Activated T-cell treated with anti-CD3 and anti-CD28 coated beads, Interleukin-2, amount 50 U/mL, for 4 hours (primary cell): ENCODE measurements at places on chromosomes 4 and X.

DNA sequence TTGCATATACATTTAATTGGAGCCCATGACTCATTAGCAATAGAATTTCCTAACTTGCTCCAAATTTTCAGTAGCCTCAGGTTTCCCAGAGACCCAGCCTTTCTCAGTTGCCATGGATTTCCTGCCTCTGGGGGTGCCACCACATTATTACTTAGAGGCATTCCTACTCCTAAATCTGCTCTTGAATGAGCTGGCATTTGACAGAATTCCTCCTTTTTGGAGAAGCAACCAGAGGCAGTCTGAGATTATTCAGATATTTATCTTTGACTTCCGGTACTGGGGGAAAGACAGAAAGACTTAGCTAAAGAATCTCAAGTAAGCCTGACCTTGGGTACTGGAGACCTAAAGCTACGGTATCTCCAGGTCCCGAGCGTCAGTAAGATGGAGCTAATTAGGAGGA lies 76.3 kb downstream of the DCHS2 start:
- no peak for DNase-seq

DNA sequence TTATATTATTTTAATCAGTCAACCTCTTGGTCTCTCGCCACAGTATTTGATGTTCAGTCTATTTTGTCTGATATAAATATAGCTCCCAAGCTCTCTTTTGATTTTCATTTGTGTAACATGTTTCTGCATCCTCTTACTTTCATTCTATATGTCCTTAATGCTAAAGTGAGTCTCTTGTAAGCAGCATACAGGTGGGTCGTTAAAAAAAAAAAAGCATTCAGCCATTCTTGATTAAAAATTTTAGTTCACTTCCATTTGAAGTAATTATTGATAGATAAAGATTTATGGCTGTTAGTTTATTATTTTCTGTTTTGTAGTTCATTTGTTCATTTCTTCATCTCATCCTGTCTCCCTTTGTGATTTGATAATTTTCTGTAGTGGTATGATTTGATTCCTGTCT lies 229.1 kb downstream of the GUCY2F start:
- no peak for DNase-seq

- no peak for DNase-seq
Measured at GRCh38 chr4:123597586-123597985, 201.0 kb downstream of the SPRY1 start.

DNA sequence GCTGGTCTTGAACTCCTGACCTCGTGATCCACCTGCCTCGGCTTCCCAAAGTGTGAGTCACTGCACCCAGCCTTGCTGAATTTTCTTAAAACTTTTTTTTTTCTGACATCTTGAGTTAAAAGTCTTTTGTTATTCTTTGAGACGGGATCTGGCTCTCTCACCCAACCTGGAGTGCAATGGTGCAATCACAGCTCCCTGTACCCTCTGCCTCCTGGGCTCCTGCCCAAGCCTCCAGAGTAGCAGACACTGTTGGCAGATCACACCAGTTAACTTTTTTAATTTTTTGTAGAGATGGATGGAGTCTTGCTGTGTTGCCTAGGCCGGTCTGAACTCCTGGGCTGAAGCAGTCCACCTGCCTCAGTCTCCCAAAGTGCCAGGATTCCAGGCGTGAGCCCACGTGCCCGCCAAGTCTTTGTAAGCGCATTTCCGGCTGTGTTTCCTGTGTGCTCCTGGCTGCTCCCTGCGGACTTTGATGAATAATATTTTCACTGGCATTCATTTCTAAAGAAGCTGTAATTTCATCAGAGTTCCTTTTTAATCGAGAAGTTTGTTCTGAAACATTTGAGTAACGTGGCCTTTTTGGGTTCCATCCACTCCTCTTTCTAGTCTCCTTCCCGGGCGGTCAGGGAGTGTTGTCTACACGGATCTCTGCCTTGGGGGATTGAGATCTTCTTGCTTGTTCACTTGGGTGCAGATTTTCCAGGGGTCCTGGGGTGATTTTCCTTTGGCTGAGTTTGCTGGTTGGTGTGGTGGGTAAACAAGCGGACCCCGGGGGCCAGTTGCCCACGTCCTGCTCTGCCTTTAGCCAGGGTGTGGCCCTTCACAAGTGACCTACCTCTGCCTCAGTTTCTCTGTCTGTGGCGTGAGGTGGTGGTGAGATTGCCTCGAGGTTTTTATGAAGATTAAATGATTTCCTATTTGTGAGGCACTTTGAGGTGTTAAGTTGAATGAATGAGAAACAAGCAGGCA lies 44.4 kb downstream of the PCGF3 start:
- DNase-seq, result no peak

GRCh38 chr4:186789651-186790050 lies 66.0 kb upstream of the FAT1 start:
- no peak for DNase-seq

DNA sequence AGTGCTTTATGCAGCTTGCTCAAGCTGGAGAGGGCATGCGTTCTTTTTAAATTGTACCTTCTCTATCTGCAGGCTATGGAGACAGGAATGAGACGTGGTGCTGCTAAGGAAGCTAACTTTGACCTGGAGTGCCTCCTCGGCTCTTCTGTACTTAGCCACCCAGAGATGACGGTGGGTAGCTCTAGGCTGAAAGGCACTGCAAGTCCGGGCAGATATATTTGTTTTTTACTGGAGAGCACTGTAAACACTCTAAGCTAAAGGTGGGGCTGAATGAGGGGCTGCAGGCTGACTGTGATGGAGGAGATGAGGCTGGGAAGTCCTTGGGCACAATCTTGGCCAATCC lies 12.1 kb downstream of the ELF4 start:
- no peak for DNase-seq

GRCh38 chr4:162685410-162685809 lies 481.3 kb downstream of the NAF1 start:
- DNase-seq, result no peak

DNA sequence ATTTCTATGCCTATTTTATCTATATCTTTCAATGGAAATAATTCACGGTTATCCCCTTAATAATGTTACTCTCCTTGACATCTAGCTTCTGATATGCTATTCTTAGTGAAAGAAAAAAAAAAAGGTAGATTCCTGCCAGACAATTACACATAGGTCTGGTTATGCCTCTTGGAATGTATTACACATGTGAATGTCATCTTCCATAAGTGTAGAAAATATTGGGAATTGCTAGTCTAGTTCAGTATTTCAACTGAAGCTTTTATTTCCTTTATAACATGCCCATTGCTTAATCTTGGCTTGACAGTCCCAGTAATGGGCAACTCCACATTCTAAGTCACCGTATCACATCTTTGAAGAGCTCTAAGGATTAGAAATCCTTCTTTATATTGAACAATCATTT lies 25.4 kb upstream of the PPP1R2C start:
- DNase-seq, result no peak

DNA sequence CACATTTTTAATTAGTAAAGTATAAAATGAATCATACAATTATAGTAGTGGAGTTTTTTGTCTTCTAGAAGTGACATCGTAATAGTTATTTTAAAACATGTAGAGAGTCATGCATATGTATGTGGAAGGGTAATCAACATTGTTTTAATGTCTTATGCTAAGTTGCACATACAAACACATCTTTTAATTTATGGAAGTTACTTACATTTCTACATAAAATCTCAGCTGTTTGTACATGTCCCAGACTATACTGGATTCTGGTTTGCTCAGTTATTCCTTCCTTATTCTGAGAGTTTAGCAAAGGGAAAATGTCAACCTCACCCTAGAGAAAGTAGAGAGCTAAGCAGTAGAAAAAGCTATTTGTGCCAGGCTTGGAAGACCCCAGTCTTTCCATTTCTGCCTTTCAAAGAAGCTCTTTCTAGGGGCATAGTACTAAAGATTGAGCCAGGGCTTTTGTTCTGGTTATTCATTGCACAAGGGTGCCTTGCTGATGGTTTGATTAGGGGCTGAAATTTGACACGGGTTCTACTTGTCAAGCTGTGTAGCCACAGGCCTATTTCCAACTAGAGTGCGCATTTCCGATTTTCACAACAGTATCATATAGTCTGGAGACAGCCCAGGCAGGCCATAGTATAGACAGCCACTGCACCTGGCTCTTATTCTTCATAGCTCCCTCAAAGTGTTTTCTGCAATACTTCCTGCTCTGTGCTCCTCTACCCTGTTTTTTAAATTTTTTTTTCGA lies 106.3 kb downstream of the RPA4 start:
- no peak for DNase-seq

GRCh38 chrX:39556056-39556455 lies 541.7 kb downstream of the BCOR start:
- no peak for DNase-seq

GRCh38 chrX:54495814-54496516 lies at the start of gene FGD1:
Gene FGD1 (minus strand): TSS chrX:54496234. CDS start chrX:54495432, 802 bp downstream.
- peak; percentile 48 for DNase-seq

DNA sequence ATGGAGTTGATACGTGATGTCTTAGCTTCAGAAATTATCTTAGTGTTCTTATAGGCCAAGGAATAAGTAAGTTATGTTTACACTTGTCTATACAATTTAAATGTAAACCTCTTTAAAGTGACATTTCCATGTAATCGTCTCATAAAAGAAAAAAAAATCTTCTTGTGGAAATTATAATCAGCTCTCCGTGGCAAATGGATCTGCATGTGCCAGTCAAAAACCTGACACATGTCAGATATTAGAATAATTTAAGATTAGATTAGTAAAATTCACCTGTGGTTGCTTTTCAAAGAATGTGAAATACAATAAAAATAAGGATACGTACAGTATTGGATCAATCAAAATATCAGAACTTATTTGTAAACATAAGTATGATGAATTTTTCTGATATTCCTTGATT lies 263.9 kb downstream of the ADAMTS3 start:
- no peak for DNase-seq

DNA sequence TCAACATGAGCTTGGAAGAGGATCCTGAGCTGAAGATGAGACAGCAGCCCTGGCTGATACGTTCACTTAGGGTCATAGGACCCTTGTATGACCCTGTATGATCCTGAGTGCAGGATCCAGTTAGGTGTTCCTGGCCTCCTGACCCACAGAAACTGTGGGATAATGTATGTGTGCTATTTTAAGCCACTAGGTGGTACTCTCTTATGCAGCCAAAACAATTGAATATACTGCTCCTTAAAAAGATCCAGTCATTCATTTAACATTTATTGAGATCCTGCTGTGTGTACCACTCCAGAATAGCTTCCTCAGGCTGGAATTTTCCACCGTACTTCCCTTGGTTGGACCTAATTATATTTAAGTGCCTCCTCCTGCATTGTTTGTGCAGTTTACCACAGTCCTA lies 167.1 kb downstream of the AMELX start:
- no peak for DNase-seq

DNA sequence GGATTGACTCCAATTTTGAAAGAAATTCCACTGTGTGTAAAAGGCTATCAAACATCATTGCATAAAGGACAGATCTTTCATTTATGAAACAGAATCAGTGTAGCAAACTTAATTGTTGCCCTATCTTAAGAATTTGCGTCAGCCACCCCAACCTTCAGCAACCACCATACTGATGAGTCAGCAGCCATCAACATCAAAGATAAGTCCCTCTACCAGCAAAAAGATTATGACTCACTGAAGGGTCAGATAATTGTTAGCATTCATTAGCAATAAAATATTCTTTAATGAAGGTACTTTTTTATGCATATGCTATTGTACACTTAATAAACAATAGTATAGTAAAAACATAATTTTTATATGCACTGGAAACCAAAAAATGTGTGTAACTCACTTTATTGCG lies 15.8 kb upstream of the GRSF1 start:
- DNase-seq, result no peak

GRCh38 chrX:45710081-45710801 lies 509.6 kb upstream of the DIPK2B start:
- peak; percentile 10 for DNase-seq

DNA sequence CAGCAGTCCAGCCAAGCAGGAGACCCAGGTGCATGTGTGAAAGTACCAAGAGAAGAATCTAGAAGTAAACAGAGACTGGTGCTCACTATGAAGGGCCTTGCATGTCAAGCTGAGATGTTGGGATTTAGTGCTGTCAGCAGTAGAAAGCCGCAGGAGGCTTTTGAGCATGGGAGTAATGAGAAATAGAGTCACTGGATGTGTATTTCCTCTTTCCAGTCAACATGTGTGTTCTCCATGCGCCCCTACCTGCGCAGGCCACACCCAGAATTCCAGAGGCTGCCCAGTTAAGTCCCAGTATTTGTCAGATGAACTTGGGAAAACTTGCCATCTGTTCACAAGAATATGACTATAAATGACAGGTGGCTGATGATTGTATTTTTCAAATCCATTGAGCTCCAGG lies 4.5 kb upstream of the MAMLD1 start:
- no peak for DNase-seq

DNA sequence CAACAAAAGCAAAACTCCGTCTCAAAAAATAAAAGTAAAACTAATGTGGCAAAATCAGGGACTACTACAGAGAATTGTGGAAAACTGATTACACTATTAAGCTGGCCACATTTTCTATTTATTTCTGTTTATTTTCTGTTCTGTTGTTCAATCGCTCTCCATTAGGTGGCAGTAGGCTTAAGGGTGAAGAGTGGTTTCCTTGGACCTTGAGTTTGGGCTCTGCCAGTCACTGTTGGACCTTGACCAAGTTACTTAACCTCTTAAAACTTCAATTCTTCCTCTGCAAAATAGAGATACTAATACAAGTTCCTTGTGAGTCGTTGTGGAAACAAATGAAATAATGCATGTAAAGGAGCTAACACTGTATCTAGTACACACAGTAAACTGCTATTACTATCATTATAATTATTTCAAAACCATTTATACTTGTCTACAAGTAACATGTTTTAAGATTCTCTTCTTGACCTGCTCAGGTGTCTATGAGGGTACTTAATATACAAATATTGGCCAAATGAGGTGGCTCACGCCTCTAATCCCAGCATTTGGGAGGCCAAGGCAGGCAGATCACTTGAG lies 15.2 kb downstream of the HSD17B11 start:
- no peak for DNase-seq

- DNase-seq, result no peak
Measured at GRCh38 chr4:85607624-85608023, 132.7 kb downstream of the ARHGAP24 start.

GRCh38 chrX:24643116-24643515 lies 4.0 kb downstream of the PCYT1B start:
- no peak for DNase-seq

DNA sequence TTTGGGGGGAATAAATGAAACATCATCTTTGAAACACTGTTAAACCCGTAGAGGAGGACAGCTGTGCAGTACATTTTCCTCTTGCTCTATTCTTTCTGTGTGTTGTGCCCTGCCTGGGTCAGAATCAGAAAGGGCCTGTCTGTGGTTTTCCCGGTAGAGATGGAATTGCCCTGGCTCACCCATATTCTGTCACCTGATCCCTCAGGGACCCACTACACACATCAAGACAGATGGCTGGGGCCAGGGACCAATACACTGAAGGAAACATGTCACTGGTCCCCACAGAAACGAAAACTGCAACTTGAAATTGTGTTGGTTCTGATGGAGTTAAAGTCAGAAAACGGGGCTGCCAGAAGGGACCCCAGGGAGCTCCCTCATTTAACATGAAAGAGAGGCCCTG lies 114.9 kb downstream of the ZNF827 start:
- no peak for DNase-seq

DNA sequence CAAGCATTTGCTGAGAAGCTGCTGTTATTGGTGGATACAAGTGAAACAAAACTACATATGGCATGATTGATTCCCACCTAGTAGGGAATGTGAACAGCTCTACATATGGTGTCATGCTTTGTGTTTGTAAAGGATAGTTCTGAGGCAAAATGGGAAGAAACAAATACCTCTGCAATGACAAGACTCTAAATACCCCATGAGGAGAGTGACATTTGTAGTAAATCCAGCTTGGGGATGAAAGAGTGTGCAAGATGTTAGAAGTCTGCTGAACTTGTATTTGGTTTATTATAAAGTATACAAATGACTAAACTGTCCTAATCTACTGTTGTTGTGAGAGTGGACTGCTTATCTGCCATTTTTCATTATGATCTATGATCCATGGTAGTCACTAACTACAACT lies 120.8 kb upstream of the HS3ST1 start:
- DNase-seq, result no peak

GRCh38 chrX:68684291-68684918 lies 36.9 kb downstream of the STARD8 start:
- no peak for DNase-seq
